ENCODE measurements at places on chromosomes 7 and 10.

- DNase-seq, result no peak
Observed at GRCh38 chr10:113704637-113705343, 25.1 kb downstream of the CASP7 start.

- no peak for DNase-seq
Observed at GRCh38 chr10:110006358-110007160, 1.2 kb upstream of the ADD3 start.

- DNase-seq, result no peak
Observed at GRCh38 chr7:39749177-39749576, 125.8 kb downstream of the RALA start.

DNA sequence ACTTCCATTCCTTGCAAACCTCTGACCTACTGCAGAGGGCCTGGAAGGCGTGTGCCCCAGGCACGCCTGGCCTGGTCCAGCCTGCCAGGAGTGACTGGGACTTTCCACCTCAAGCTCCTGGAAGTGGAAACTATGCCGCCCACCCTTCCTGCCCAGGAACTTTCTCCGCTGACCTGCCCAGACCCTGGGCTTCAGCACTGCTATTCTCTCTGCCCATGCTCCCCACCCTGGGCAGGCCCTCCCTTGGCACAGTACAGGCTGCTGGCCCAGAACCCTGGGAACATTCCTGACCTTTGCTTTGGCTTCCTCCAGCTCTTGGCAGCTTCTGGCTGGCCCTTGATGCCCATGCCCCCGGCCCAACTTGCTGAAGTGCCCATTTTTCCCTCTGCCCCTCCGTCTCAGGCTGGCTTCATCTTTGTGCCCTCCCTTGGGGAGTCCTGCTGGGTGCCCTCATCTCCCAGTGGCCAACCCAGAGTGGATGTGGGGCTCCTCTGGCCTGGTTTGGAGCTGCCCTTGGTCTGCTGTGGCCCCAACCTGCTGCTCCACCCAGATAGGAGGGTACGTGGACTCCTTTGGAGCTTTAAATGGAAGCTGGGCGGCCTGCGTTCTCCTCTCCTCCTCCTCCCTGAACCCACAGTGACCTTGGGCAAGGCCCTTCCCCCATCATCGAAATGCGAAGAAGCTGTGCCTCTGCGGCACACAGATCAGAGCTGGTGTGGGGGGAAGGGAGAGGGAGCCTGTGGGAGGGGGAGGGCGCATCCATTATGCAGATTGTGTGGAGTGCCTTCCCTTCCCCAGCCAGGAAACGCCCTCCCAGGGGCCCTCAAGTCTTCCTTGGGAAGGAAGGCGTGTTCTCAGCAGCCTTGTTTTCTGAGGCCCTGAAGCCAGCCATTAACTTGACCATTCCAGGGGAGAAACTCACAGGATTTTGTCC lies 3.4 kb downstream of the MMRN2 start:
- DNase-seq, result no peak

GRCh38 chr10:94274142-94274787 lies 88.5 kb downstream of the NOC3L start:
- no peak for DNase-seq

DNA sequence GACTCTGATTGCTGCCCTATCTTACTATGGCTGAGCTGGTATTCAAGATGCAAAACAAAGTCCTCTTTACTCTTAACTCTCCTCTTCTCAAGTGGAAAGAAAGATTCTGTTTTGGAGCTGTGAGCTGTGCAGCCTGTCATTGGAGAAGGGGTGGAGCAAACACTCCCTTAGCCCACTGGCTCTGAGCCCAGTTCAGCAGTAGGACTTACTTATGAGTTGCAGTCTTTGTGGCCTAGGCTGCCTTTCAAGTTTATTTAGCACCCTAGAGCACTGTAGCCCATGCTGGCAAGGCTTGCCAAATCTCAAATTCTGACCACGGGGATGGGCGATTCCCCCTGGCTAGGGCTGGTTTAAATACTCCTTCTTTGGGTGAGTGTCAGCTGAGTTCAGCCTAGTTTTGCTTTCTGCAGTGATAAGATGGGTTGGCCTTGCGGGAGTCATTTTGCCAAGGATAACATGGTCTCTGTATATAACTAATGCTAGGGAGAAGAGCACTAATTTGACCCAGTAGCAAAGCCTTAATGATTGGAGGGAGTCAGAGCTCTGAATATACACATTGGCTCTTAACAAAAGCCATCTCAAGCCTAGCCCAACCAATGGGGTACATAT lies 110.2 kb downstream of the MYO3A start:
- DNase-seq, result no peak
